Stimulated activated CD4-positive, alpha-beta T cell treated with anti-CD3 and anti-CD28 coated beads, Interleukin-1b, Interleukin-23, amount 100 ng/mL, for 24 hours (primary cell): ENCODE measurements at places on chromosomes 12 and 14.

DNA sequence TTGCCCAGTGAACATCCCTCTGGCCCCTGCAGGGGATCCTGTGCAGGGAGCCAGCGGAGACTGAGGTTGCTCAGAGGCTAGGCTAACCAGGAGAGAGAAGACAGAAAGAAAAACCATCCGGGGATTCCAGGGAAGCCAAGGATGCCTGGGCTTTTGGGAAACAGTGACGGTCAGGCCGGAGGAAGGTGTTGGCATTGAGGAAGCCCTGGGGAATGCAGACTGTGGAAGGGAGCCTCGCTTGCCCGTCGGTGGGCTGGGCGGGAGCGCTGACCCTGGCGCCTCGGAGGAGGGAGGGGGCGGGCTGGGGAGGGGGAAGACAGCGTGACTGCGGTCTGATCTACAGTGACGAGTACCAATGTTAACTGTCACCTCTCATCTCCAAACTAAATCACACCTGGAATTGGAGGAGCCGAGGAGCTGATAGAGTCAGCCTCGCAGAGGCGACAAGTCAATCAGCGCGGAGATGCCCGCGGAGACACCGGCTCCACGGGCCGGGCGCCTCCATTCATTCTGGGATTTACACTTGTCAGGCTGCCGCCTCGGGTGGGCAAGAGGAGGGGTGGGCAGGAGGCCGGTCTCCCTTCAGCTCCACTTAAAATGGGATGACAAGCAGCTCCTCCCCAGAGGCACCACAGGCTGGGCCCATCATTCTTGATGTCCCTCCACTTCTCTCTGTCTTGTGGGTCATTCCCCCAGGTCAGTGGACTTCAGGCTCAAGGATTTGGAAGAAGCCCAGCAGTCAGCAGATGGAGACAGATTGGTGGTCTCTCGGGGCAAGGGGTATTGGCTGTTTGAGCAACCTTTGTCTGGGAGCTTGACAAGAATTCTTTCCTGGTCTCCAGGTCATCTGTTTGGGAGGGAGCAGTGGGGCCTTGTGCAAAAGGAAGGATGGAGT, 20.4 kb upstream of the GPATCH2L start:
- no peak for DNase-seq

GRCh38 chr14:20331053-20331613, 1.9 kb downstream of the CCNB1IP1 start:
- DNase-seq, result no peak

DNA sequence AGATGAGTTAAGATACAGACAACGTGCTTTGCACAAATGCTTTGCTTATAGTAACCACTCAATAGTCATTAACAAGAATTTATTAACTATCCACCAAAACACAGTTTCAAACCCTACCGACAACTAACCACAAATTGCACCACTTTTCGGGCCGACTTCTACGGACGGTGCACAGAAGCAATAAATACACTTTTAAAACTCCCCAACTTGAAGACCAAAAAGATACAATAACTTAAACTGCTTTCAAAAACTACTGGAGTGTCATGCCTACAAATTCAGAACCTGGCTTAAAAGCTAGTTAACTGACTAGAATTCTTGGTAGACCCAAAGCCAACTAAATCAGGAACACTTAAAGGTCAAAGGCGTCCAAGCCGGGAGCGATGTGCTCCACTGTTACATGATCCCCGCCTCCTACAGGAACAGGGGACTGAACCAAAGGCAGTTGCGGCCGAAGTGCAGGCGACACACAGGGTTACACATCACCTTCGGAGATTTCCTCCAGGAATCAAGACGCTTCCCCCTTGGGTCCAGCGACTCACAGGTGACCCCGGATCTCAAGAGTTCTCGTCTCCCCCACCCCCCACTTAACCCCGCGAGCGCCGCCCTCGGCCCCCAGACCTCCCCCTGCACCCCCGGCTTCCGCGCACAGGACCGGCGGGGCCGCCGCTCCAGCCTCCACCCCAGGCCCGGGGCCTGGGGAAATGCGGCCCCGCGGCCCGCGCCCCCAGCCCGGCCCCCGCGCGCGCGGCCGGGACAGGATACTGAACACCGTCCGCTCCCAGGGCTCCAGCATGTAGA, 507 bp downstream of the SPTSSA start:
- no peak for DNase-seq

- no peak for DNase-seq
Measured at GRCh38 chr14:101394374-101394773, 166.9 kb upstream of the DIO3 start.

DNA sequence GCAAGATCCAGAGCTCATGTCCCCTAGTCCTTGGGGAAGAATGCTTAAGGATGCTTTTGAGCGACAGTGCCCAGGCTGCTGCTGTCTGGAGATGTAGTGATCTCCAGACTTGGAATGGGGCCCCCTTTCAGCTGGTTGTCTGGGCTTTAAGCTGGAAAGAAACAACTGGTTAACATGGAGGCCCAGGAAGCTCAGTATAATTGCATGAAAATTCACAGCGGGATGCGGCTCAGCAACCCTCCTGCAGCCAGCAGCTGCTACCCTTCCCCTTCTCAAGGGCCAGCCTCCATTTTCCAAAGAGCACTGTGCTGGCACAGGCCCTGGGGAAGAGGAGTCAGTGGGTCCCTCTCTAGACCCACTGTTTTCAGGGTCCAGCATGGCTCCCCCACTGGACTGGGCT, 26.3 kb downstream of the RAB35 start:
- DNase-seq, result no peak

DNA sequence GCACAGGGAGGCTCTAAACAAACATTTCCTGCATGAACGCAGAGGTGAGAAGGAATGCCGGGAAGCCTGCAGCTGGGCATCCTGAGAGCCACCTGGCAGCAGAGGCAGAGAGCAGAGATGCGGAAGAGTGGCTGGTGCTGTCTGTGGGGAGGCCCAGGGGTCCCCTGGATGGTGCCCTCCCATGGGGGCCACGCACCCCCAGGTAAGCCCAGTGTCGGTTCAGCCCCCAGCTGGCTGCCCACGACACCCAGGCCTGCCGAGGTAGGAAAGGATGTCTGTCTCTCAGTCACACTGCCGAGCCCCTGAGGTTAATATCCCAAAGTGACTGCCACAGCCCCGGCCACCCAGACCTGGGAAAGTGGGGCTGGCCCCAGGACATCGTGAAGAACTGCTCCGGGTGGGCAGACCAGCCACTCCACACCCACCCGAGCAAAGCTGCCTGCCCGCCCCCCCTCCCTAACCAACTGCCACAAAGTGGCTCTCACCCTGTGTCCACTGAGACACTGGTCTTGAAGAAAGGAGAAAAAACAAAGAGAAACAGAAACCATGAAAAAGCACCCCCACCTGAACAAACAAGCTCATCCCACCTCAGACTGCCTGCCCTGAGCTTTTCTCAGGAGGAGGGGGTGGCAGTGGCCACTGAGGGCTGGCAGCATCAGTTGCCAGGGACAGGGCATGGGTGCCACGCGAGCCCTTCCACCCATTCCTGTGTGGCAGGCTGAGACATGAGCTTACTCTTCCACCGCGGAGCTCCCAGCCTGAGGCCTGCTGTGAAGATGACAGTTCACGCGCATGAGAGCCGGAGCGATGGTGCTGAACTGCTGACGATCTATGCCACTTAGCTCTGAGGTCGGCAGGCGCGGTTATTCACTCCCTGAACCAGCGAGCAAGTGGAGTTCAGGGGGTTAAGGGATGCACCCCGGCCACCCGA, 40.8 kb downstream of the CCDC88C start:
- DNase-seq, result no peak

- DNase-seq, result no peak
Measured at GRCh38 chr12:49984476-49985359, 12.0 kb downstream of the AQP6 start.

GRCh38 chr14:53570411-53571387, 385.9 kb downstream of the BMP4 start:
- no peak for DNase-seq

DNA sequence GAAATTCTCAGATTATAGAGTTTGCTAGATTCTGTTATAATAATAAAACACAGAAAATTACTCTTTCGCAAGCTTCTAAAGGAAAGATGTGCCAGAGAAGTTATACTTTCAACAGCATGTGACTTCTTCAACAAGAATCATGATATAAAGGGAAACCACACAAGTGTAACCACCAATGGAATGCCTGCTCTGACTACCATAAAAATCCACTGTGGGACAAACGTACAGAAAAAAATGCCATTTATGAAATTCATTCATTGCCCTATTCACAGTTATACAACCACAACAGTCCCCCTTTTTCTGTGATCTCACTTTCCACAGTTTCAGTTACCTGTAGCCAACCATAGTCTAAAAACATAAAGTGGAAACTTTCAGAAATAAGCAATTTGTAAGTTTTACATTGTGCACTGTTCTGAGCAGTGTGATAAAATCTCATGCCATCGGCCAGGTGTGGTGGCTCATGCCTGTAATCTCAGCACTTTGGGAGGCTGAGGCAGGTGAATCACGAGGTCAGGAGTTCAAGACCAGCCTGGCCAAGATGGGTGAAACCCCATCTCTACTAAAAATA, 3.2 kb downstream of the CATSPERB start:
- no peak for DNase-seq

GRCh38 chr12:79200176-79200575, 335.6 kb downstream of the SYT1 start:
- no peak for DNase-seq

- DNase-seq, result no peak
Measured at GRCh38 chr14:33618361-33619105, 332.3 kb downstream of the EGLN3 start.

DNA sequence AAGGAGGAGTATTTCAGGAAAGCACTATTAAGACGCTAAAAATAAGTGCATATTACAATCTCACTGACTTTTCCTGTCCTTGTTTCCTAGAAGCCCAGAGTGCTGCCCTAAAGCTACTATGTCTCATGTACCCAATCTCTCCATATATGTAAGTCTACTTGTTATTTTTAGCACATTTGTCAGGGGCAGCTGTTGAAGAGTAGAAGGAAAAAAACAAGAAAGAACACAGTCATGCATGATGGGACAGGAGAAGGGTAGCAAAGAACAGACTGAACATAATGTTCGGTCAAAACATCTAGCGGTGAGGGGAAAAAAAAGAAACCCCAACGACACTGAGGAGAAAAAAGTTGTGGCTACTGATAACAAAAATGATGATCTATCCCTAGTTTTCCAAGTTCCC, 14.3 kb downstream of the YBX3 start:
- DNase-seq, result no peak

- DNase-seq, result no peak
Measured at GRCh38 chr12:82015623-82016347, 256.6 kb upstream of the PPFIA2 start.

GRCh38 chr14:105287249-105288102, 13.3 kb downstream of the BRF1 start:
- DNase-seq, result no peak

DNA sequence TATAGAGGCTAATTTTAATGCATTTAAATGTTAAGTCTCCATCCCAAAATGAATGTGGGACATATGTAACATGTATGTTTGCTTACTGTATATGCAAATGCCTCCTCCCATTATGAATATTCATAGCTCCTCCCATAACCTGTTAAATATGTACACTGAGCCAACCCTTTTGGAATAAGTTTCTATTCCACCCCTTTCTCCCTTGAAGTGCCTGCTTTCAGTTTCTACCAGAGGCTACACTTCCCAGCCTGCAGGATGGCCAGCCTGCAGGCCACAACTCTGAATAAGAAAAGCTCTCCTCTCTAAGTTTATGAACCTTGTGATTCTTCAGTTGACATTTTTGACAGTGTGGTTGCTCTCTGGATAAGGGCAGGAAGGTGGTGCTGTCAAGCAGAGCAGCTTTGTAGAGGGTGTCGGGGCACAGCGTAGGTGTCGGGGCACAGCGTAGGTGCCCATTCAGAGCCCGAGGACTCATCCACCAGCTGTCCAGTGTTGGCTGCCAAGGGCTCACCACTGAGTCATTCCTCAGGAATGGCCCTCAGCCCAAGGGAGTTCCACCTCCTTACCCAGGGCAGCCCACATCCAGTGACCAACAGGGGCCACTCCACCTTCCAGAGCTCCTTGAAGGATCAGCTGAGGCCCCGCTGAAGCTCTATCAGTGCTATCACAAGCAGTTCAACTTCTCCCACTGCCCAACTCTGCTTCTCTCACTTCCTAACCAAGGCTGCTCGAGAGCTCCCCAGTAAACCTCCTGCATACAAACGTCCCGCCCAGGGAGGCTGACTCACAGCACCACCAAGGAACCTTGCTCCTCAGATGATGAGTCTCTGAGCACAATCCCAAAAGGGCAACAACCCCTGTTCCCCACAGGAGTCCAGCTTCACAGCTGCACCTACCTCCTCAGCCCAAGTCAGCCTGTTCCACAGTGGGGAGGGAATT, 31.4 kb downstream of the VWF start:
- no peak for DNase-seq

GRCh38 chr12:66978802-66979201, 290.4 kb upstream of the CAND1 start:
- DNase-seq, result no peak

GRCh38 chr12:129779033-129779432, 124.8 kb downstream of the TMEM132D start:
- DNase-seq, result no peak

- DNase-seq, result peak; percentile 47
Measured at GRCh38 chr14:76872796-76873432, 46.7 kb downstream of the LRRC74A start.

- no peak for DNase-seq
Measured at GRCh38 chr14:59986556-59987059, 66.7 kb downstream of the LRRC9 start.

GRCh38 chr14:68016255-68016914, 196.8 kb downstream of the RAD51B start:
- DNase-seq, result no peak

GRCh38 chr12:109538191-109538863, 35.0 kb downstream of the MMAB start:
- DNase-seq, result no peak

DNA sequence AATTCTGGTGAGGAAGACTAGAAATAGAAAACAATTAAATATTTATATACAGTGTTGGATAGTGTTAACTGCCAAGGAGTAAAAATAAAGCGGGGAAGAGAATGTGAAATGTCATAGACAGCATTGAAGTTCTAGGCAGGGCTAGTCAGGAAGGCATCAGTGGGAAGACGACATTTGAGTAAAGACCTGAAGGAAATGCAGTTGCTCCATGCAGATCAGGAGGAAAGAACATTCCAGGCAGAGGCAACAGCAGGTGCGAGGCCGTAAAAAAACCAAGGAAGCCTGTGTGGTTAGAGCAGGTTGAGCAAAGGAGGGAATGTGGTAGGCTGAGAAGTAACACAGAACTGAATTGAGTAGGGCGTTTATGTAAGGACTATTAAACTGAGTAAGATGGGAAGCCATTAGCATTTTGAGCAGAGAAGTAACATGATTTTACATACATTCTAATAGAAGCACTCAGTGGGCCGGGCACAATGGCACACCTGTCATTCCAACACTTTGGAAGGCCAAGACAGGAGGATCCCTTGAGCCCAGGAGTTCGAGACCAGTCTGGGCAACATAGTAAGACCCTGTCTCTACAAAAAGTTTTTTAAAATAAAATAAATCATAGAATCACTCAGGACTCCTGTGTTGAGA, 14.9 kb downstream of the SLC35E3 start:
- DNase-seq, result no peak
